ENCODE measurements at places on chromosomes 4 and X. TPM values are rescaled to one million over a fixed set of nuclear protein-coding genes. Genes with fewer than 3 reads are reported as not detected.
A peak's percentile ranks its signal among the peaks of the same experiment; 100 is the strongest.

DNA sequence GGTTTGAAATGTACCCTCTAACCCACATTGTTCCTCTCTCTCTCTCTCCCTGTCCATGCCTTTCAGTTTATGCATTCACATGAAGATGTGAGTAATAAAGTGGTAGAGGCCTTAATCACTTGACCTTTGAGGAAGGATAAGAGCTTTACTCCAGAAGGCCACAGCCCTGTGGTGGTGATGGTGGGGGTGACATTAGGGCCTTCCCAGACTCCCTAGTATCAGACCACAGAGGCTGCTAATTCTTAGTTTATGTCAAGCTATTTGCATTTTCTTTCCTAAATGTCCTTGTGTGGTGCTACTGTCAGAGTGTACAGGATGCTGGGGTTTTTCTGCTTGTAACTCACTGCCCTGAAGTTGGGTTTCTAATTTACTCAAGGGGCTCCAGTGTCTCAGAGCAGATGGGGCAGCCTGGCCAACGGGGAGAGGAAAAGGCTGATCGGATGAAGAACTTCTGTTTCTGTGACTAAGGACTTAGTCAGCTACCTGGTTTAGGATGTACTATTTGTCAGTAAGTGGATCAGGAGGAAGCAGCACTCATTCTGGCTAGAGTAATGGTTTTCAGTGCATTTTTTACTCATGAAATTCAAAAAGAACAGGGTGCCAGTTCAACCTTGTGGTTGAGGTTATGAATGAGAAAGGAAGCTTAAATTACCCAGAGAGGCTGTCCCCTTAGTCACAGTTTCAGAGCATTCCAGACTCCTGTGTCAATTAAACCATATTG is 509.6 kb upstream of the DIPK2B start:
- H3K36me3 ChIP-seq = no peaks in the 10 kb centered on the region
- H3K27ac ChIP-seq = peak overlapping the region; percentile 25
- H3K4me3 ChIP-seq = no peak overlapping the region

- peaks cover 42% of the 10 kb centered on the region for H3K36me3 ChIP-seq
- H3K4me1 ChIP-seq = peaks cover 2% of the 10 kb centered on the region
- H3K4me3 ChIP-seq = no peak overlapping the region
- no peaks in the 10 kb centered on the region for H3K27me3 ChIP-seq
- no peak overlapping the region for H3K27ac ChIP-seq
Observed at GRCh38 chr4:36173905-36174304, 70.4 kb downstream of the ARAP2 start.

GRCh38 chr4:87540146-87541058 is 11.2 kb upstream of the SPARCL1 start:
- no peaks in the 10 kb centered on the region for H3K36me3 ChIP-seq
- no peak overlapping the region for H3K4me3 ChIP-seq
- H3K27ac ChIP-seq = no peak overlapping the region
- no peaks in the 10 kb centered on the region for H3K4me1 ChIP-seq
- H3K27me3 ChIP-seq = peaks cover 10% of the 10 kb centered on the region

DNA sequence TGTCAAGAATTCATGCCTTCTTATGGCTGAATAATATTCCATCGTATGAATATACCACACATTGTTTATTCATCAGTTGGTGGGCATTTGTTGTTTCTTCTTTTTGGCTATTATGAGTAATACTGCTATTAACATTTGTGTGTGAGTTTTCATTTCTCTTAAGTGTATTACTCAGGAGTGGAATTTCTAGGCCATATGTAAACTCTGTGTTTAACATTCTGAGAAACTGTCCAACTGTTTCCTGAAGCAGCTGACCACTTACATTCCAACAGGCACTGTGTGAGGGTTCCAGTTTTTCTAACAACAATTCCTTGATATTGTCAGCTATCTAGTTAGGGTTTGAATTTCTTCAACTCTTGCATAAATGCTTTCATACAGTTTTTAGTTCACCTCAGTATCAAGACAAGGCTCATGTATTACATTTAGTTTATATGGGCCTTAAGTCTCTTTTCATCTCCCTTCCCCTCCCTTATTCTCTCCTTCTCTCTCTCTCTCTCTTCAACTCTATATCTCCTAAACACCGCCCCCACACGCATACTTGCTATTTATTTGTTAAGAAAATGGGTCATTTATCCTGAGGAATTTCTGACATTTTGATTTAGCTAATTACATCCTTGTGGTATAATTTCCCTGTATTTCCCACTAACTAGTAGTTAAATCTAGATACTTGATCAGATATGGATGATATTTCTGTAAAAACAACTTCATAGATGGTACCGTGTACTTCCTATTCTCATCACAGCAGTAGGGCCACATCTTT is 77.4 kb downstream of the WDR19 start:
- peaks cover 5% of the 10 kb centered on the region for H3K36me3 ChIP-seq
- H3K4me1 ChIP-seq = no peaks in the 10 kb centered on the region
- H3K4me3 ChIP-seq = no peak overlapping the region
- H3K27ac ChIP-seq = no peak overlapping the region
- no peak for DNase-seq
- no peaks in the 10 kb centered on the region for H3K27me3 ChIP-seq

DNA sequence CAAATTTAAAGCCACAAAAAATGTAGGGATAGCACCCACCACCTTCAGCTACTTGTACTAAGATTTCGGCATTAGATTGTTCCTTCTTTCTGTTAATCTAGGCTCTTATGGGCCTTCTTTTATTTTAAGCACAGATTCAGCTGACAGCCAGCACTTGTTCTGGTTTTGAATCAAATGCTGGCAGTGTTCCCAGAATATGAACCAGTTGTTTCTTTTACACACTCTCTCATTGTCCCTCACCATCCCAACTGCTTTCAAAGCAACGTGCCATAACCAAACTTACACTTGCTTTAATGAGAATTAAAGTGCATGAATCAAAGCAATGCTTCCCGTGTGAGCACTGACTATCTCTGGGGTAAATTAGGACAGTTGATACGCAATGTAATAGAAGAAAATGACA is 744.5 kb upstream of the FAM241A start:
- no peaks in the 10 kb centered on the region for H3K4me1 ChIP-seq
- no peaks in the 10 kb centered on the region for H3K36me3 ChIP-seq
- no peak for DNase-seq
- H3K27ac ChIP-seq = no peak overlapping the region

- no peak for DNase-seq
- no peak overlapping the region for H3K27ac ChIP-seq
- no peak overlapping the region for H3K4me3 ChIP-seq
- peaks cover 8% of the 10 kb centered on the region for H3K36me3 ChIP-seq
- no peaks in the 10 kb centered on the region for H3K27me3 ChIP-seq
Observed at GRCh38 chrX:2398064-2398656, 102.6 kb downstream of the DHRSX start.

- H3K36me3 ChIP-seq = no peaks in the 10 kb centered on the region
- no peak for DNase-seq
- no peaks in the 10 kb centered on the region for H3K4me1 ChIP-seq
- H3K4me3 ChIP-seq = no peak overlapping the region
- H3K27me3 ChIP-seq = no peaks in the 10 kb centered on the region
- H3K27ac ChIP-seq = no peak overlapping the region
Observed at GRCh38 chrX:70087857-70088630, 25.8 kb downstream of the OTUD6A start.

DNA sequence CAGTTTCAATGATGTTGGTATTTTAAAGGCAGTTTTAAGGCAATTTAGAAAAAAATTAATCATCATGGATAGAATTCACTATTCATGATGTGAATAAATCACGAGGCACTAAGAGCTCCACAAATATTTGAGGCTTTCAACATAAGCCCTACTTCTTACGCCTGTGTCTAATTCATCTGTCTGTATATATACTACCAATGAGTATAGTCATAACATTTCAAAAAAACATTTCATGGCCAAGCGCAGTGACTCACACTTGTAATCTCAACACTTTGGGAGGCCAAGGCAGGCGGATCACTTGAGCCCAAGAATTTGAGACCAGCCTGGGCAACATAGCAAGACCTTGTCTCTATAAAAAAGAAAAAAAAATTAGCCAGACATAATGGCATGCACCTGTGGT is 56.5 kb downstream of the FBXL5 start:
- no peak overlapping the region for H3K4me3 ChIP-seq
- DNase-seq = no peak
- H3K27ac ChIP-seq = no peak overlapping the region
- H3K4me1 ChIP-seq = no peaks in the 10 kb centered on the region
- peaks cover 6% of the 10 kb centered on the region for H3K36me3 ChIP-seq

EFHC2 gene
- 2.2 TPM for total RNA-seq

TEX11 gene
- total RNA-seq = not detected

KLF8 gene
- total RNA-seq = 12.8 TPM

PLS3 gene
- total RNA-seq = 0.29 TPM

CENPVL2 gene
- total RNA-seq = not detected

RRAGB gene
- 7.3 TPM for total RNA-seq

SLC6A14 gene
- not detected for total RNA-seq
